ENCODE measurements at places on chromosomes 11 and 22.

DNA sequence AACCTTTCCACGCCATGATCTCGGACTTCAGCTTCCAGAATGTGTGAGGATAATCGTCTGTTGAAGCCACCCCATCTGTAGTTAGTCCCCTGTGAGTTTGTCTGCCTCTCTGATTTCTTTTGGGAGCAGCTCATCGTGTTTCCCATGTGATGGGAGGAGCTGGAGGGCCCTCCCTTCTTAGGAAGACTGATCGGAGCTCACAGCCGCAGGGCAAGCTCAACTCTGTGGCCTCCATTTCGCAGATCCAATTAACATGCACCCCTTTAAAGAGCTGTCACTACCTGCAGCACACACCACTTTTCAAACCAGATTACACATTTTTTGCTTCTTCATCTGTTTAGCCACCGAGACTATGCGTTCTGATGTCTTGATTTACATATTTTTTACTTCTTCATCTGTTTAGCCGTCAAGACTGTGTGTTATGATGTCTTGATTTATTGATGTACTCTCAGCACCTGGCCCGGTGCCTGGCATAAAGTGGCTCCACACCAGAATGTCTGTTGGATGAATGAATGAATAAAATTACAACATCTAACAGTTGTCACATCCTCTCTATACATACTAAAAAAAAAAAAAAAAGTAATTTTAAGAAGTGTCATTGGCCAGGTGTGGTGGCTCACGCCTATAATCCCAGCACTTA is 14.9 kb upstream of the PPFIA1 start:
- DNase-seq: no peak
- no peaks in the 10 kb centered on the region for H3K36me3 ChIP-seq
- H3K27ac ChIP-seq: no peak overlapping the region
- H3K4me3 ChIP-seq: no peak overlapping the region
- H3K4me1 ChIP-seq: no peaks in the 10 kb centered on the region
- H3K27me3 ChIP-seq: peaks cover 1% of the 10 kb centered on the region

- H3K27me3 ChIP-seq: no peaks in the 10 kb centered on the region
Measured at GRCh38 chr11:103395612-103396011, 286.4 kb downstream of the DYNC2H1 start.

DNA sequence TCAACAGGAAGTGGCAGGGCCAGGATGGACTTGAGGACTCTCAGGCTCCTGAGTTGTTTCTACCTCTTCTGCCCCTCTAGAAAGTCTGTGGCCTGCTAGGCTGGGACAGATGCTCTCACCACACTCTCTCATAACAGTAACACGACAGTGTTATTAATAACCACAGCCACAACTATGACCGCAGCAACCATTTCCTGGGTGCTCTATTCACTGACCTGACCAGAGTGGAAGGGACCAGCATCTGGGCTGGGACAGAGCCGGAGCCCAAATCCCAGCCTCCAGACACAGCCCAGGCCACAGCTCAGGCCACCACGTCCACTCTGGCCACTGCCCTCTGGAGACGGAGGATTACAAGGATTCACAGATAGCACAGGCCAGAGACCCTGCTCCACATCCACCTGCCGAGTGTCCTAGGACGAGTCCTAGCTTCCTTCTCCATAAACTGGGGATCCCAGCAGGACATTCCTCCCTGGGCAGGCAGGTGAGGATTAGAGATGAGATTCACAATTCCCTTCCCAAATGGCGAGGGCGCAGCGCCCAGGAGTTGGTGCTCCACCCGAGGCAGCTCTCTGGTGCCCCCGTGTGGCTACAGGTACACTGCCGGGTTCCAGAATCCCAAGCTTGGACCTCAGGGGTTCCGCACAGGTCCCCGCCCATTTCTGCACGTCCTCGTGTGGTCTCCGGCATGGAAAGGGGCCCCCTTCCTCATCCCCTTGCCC is 7.1 kb downstream of the PNPLA5 start:
- H3K4me3 ChIP-seq: no peak overlapping the region
- no peaks in the 10 kb centered on the region for H3K4me1 ChIP-seq
- H3K36me3 ChIP-seq: no peaks in the 10 kb centered on the region
- peak; percentile 59 for DNase-seq

DNA sequence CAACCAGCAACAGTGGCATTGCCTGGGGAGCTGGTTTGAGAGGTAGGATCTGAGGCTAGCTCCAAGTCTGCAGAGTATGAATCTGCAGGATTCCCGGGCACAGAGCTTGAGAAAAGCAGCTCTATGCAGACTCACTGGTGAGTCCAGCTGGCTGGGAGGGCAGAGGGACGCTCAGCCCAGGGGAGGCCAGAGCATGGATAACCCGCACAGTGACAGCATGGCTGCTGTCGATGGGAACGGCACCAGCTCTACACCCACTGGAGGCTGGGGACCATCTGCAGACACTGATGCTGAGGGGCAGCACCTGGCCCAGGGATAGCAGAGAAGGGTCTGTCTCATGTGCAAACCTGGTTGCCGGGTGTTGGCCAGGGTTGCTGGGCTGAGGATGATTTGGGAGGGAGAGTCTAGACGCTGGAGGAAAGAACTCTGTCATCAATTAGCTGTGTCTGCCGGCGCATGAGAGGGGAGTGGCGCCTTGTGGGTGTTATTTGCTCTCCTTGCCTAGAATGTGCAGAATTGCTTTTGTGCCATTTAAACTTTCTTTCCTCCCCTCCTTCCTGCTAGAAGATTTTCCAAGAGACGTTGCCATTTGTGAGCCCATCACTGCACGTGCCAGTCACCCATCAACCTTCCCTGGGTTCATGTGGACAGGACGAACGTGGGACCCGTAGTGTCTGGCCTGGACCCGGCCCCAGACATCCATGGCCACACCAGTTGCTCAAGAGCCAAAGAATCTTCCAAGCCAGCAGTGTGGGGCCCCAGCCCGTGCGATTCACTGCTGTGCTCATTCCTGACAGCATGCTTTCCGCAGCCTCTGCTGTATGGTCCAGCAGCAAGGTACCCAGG is 19.1 kb upstream of the LINC01488 start:
- no peak overlapping the region for H3K4me3 ChIP-seq
- DNase-seq: no peak
- H3K27ac ChIP-seq: no peak overlapping the region
- H3K36me3 ChIP-seq: peaks cover 3% of the 10 kb centered on the region

GRCh38 chr11:103898577-103899336 is 137.7 kb upstream of the DDI1 start:
- no peaks in the 10 kb centered on the region for H3K27me3 ChIP-seq
- H3K36me3 ChIP-seq: no peaks in the 10 kb centered on the region
- no peak overlapping the region for H3K27ac ChIP-seq
- H3K4me1 ChIP-seq: no peaks in the 10 kb centered on the region
- H3K4me3 ChIP-seq: no peak overlapping the region

GRCh38 chr11:104946907-104947306 is 21.5 kb downstream of the CASP4 start:
- H3K4me3 ChIP-seq: no peak overlapping the region
- no peak overlapping the region for H3K27ac ChIP-seq
- DNase-seq: peak; percentile 16

- peaks cover 19% of the 10 kb centered on the region for H3K27me3 ChIP-seq
- H3K4me1 ChIP-seq: peaks cover 5% of the 10 kb centered on the region
- no peaks in the 10 kb centered on the region for H3K36me3 ChIP-seq
- H3K27ac ChIP-seq: no peak overlapping the region
- H3K4me3 ChIP-seq: no peak overlapping the region
- peak; percentile 52 for DNase-seq
Measured at GRCh38 chr11:134045799-134046635, 22.9 kb upstream of the JAM3 start.

GRCh38 chr11:87954476-87954875 is 220.8 kb downstream of the RAB38 start:
- H3K4me3 ChIP-seq: no peak overlapping the region
- H3K27me3 ChIP-seq: peaks cover 6% of the 10 kb centered on the region
- no peak overlapping the region for H3K27ac ChIP-seq
- H3K36me3 ChIP-seq: no peaks in the 10 kb centered on the region

DNA sequence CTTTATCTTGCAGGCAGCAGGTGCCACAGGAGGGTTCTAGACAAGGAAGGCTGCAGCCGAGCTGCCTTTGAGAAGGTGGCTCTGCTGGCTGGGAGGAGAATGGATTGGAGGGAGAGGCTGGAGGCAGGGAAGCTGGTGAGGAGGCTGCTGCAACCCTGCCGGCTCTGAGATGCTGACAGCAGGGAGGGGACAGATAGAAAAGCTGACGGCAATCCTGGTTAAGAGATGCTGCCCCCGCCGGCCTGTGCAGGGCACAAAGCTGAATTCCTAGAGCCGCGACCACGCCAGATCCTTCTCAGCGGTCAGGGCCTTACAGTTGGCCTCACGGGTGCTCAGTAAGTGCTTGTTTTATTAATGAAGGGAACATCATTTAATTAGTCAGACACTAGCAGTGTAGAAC is 105.4 kb downstream of the CACNA1I start:
- H3K36me3 ChIP-seq: peaks cover 27% of the 10 kb centered on the region
- H3K4me3 ChIP-seq: no peak overlapping the region
- H3K4me1 ChIP-seq: no peaks in the 10 kb centered on the region
- no peak for DNase-seq
- H3K27me3 ChIP-seq: no peaks in the 10 kb centered on the region
- no peak overlapping the region for H3K27ac ChIP-seq

- peaks cover 44% of the 10 kb centered on the region for H3K27me3 ChIP-seq
- no peak overlapping the region for H3K27ac ChIP-seq
- no peak for DNase-seq
- peaks cover 5% of the 10 kb centered on the region for H3K4me1 ChIP-seq
- no peaks in the 10 kb centered on the region for H3K36me3 ChIP-seq
- H3K4me3 ChIP-seq: no peak overlapping the region
Measured at GRCh38 chr22:36900225-36900624, 13.2 kb upstream of the CSF2RB start.

DNA sequence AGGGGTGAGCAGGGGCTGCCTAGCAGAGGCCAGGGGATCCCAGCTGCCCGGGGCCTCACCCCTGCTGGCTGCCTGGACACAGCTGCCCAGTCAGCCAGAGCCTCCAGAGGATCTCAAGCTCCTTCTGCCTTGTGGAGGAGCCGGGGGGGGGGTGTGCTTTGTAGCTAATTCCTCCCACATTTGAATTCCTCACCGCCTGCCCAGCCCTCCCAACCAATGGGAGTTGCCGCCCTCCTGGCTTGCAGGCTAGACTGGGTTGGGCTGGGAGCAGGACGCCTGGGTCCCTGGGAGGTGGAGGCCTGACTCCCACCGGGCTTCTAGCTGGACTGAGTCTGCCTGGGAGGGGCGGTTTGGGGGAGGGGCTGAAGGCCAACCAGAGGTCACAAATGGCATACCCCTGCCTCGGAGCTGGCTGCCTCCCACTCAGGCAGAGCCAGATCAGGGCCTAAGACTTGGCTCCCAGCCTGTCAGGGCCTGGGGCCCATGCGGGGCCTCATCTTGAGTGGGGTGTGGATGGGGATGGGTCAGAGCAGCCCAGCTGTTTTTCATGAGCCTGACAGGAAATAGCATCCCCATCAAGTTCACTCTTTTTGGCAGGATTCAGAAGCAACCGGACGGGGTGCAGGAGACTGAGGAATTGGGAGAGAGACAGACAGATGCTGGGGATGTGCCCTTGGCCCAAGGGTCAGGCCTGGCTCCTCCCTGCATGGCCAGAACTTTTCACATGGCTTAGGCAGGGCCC is 29.2 kb upstream of the PDE2A start:
- no peak overlapping the region for H3K4me3 ChIP-seq
- DNase-seq: no peak
- H3K27me3 ChIP-seq: no peaks in the 10 kb centered on the region
- no peaks in the 10 kb centered on the region for H3K4me1 ChIP-seq
- H3K36me3 ChIP-seq: peaks cover 37% of the 10 kb centered on the region

- H3K36me3 ChIP-seq: no peaks in the 10 kb centered on the region
- DNase-seq: no peak
- H3K27me3 ChIP-seq: no peaks in the 10 kb centered on the region
- H3K4me1 ChIP-seq: no peaks in the 10 kb centered on the region
- no peak overlapping the region for H3K4me3 ChIP-seq
Measured at GRCh38 chr11:115611343-115611742, 107.1 kb upstream of the CADM1 start.

DNA sequence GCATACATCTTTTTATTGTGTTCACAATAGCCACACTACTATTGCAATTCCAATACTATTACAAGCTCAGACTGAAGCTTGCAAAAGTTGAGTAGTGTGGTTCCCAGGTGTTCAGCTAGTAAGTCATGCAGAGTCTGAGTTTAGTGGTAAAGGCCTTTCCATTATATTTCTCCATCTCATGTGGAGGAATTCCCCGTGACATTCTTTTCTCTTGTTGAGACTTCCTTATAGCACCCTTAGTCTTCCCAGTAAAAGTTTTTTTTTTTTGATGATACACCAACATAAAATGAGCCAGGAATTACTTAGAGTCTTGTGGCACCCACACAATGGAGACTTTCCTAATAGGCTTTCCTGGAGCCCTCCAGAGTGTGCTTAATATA is 110.8 kb downstream of the UVRAG start:
- no peak for DNase-seq
- H3K36me3 ChIP-seq: no peaks in the 10 kb centered on the region
- H3K4me3 ChIP-seq: no peak overlapping the region
- no peaks in the 10 kb centered on the region for H3K27me3 ChIP-seq

- H3K27ac ChIP-seq: no peak overlapping the region
- no peak for DNase-seq
- no peaks in the 10 kb centered on the region for H3K4me1 ChIP-seq
- no peak overlapping the region for H3K4me3 ChIP-seq
Measured at GRCh38 chr11:62477927-62478326, 59.1 kb downstream of the SCGB1A1 start.

- peaks cover 1% of the 10 kb centered on the region for H3K27me3 ChIP-seq
- no peaks in the 10 kb centered on the region for H3K4me1 ChIP-seq
- DNase-seq: no peak
- H3K36me3 ChIP-seq: no peaks in the 10 kb centered on the region
Measured at GRCh38 chr11:116202922-116203321, 569.9 kb downstream of the BUD13 start.

- no peaks in the 10 kb centered on the region for H3K36me3 ChIP-seq
- no peak for DNase-seq
- H3K27ac ChIP-seq: no peak overlapping the region
- no peaks in the 10 kb centered on the region for H3K27me3 ChIP-seq
Measured at GRCh38 chr22:26033071-26033470, 136.2 kb upstream of the SEZ6L start.

- peak; percentile 72 for DNase-seq
- peak overlapping the region; percentile 70 for H3K27ac ChIP-seq
- no peaks in the 10 kb centered on the region for H3K27me3 ChIP-seq
- H3K4me3 ChIP-seq: peak overlapping the region; percentile 24
- no peaks in the 10 kb centered on the region for H3K36me3 ChIP-seq
- H3K4me1 ChIP-seq: peaks cover 45% of the 10 kb centered on the region
Measured at GRCh38 chr22:37604875-37605274, 3.8 kb upstream of the GGA1 start.
